ENCODE measurements at places on chromosomes 3 and 15.

- DNase-seq: no peak
These were observed 546.1 kb downstream of the NTRK3 start for GRCh38 chr15:87710406-87710805.

GRCh38 chr15:35771746-35772442 lies 225.9 kb upstream of the DPH6 start:
- no peak for DNase-seq

DNA sequence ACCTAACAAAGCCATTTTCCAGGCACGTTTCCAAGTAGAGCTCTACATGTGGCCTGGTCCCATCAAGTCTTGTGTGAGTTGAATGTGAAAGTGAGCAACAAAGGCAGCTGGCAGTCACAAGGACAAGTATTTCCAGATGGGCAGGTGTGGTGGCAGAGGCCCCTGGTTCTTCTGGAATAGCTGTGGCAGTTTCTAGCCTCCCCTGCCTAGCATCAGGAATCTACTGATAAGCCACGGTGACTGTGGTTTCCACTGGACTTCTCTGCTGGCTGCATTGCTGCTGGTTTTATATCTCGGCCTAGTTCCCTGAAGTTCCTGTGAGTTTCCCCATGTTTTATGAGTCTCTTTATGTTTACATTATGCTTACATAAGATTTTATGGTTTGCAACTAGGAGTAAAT lies 117.7 kb downstream of the GOLIM4 start:
- DNase-seq: peak; percentile 33

- peak; percentile 68 for DNase-seq
These were observed 62.0 kb downstream of the MYO5A start for GRCh38 chr15:52466716-52467115.

DNA sequence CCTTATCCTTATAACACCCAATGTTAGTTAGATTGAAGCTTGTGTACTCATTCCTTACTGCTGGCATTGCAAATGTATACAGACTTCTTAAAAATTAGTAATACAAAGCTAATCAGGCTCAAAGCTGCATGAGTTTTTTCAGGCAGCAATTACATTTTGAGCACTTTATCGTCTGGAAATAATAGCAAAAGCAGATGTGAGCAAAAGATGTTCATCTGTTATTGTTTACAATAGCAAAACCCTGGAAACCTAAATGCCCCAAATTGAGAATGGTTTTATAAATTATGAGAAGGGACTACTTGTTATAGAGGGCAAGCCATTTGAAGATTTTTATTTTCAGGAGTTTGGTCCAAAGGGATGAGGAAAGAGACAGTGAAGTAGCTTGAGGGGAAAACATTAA lies 126.4 kb downstream of the GADL1 start:
- no peak for DNase-seq

DNA sequence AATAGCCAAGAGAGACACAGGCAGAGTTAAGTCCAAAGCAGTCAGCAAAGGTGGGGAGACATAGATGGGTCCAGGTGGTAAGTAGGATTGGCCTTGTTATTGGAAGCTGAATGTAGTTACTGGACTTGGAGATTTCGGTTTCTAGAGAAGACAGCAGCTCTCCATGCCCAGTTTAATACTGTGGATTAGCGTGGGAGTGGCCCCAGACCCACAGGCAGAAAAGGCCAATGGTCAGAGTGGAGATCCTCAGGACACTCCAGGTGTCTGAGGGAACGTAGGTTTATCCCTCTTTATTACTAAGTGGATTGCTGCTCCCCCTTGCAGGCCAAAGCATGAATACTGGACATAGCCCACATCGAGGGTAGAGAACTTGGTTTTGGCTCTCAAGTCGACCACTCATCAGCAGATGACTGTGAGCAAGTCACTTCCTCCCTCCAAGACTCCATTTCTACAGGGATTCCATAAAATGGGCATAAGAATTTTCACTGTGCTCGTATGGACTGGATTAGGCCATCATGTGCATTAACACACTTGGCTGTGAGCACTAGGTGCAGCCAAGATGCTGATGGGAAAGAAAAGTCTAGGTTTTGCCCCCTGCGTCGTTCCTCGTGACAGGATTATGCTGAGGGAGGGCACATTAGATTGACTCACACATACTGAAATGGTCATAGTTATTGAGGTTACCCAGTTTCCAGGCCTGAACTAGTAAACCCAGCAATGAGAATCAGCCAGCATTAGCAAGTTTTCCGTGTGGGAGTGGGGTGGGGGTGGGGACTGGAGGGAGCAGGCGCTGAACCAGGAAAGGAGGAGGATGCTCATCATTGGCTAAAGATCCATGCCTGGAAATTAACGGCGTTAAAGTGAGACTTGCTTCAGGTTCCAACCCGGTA lies 225.2 kb upstream of the TPRG1 start:
- DNase-seq: no peak

GRCh38 chr3:192847941-192848340 lies 69.7 kb downstream of the MB21D2 start:
- DNase-seq: no peak

DNA sequence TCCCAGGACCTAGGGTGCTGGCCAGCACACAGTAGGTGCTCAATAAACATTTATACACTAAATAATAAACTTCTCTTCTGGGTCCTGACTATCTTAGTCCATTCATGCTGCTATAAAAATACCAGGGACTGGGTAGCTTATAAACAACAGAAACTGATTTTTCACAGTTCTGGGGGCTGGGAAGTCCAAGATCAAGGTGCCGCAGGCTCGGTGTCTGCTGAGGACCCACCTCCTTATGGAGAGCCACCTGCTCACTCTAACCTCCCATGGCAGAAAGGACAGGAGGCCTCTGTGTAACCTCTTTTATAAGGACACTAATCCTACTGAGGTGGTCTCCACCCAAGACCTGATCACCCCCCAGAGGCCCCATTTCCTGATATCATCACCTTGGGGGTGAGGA lies 114.4 kb upstream of the IQSEC1 start:
- no peak for DNase-seq

GRCh38 chr3:48564022-48564421 lies 441 bp upstream of the UCN2 start:
- no peak for DNase-seq

DNA sequence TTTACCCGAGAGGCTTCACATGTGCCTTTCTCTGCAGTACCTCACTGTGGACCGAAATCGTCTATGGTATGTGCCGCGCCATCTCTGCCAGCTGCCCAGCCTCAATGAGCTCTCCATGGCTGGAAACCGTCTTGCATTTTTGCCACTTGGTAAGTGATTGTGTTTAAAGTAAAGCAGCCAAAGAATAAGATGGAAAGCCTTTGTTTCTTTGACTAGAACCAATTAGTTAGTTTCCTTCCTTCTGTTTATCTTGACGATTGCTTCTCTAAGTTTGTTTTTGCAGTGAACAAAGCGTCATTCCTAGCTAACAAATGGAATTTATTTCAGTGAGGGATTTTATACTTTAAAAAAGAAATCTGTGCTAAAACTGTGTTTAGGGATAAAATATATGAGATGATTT lies 82.7 kb downstream of the LRRC28 start:
- no peak for DNase-seq

GRCh38 chr15:39957481-39957880 lies 23.6 kb downstream of the EIF2AK4 start:
- DNase-seq: no peak

DNA sequence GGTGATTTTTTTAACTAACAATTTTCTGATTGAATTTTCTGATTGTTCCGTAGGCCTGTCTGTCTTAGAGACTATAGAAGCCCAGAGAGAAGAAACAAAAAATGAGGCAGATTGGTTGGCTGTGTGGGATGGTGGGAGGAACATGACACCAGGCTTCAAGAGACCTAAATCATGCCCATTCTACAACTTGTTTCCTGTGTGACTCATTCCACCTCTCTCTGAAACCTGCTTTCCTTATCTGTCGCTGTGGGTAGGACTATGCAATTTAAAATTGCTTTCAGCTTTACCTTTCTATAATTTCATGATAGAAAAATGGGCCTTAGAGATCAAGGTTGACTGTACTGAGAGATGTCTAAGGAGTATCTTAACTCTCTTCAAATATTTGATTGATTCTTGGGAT lies 44.5 kb downstream of the OXNAD1 start:
- DNase-seq: no peak

GRCh38 chr15:82829234-82829633 lies 19.8 kb downstream of the WHAMM start:
- DNase-seq: no peak

GRCh38 chr3:162436826-162437225 lies 940.2 kb downstream of the OTOL1 start:
- no peak for DNase-seq

GRCh38 chr3:189449084-189449483 lies 182.1 kb upstream of the TP63 start:
- DNase-seq: no peak

- no peak for DNase-seq
These were observed 152.3 kb downstream of the FBN1 start for GRCh38 chr15:48493084-48493762.

- no peak for DNase-seq
These were observed 4.9 kb downstream of the ABHD17C start for GRCh38 chr15:80699981-80700380.

DNA sequence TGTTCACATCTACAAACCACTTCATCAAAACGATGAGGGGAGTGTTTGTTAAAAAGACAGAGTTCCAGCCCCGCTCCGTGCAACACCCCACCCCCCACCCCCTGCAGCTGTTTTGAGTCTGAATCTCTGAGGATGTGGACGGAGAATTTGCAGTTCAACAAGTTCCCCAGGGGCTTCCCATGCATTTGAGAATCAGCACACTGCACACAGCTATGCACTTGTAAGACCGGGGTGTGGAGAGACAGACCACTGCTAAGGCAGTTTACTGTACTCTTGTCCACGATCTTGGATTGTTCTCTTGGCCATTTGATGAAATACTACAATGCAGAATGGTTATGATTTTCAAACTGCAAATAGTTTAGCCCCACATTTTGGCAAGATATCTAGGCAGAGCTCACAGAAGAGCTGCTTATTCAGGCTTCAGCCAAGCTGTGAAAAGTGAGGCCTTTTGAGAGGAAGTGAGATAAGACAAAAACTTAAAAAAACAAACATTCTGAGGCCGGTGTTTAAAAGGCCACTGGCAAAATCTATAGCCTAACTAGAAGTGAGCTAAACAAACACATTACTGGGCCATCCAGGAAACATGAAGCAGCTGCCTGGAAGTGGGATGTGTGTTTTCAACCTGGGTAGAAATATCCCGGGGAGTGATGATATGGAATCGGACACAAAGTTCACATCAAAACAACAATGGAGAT lies 308.2 kb upstream of the ADAMTS9 start:
- DNase-seq: no peak

- no peak for DNase-seq
These were observed 33.7 kb downstream of the KIF7 start for GRCh38 chr15:89621547-89621946.

DNA sequence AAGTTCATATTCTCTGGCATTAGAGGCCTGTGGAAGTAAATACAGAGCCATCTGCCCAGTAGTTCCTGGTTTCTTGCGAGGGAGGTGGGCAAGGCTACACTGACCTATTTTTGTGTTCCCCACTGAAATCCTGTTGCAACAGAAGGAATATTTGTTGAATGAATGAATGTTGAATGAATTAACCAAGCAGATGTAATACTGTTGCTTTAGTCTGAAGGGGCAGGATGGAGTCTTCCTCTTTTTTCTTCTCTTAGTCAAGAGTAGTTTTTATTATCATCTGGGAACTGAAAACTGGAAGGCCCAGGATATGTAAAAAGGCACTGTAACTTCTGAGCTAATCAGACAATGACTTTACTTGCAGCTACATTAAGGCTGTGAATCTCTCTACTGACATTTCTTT lies 17.1 kb downstream of the BLOC1S6 start:
- no peak for DNase-seq

All from RPMI8226 (cell line).